ENCODE measurements at places on chromosomes 13 and 19. TPM values are rescaled to one million over a fixed set of nuclear protein-coding genes. Genes with fewer than 3 reads are reported as not detected.

The C19orf18 gene
- total RNA-seq, result not detected

The FPR1 gene
- total RNA-seq, result not detected

The LAIR1 gene
- total RNA-seq, result not detected

The FFAR1 gene
- not detected for total RNA-seq

The ZNF91 gene
- 18.4 TPM for total RNA-seq

The DGKH gene
- total RNA-seq, result 36.3 TPM

The GIPC3 gene
- 3.2 TPM for total RNA-seq

The STOML3 gene
- not detected for total RNA-seq

Data from glomerular endothelial cell (primary cell).